Neural crest cell (in vitro differentiated cells): ENCODE measurements at places on chromosomes 13 and 19.
A peak's percentile ranks its signal among the peaks of the same experiment; 100 is the strongest.

DNA sequence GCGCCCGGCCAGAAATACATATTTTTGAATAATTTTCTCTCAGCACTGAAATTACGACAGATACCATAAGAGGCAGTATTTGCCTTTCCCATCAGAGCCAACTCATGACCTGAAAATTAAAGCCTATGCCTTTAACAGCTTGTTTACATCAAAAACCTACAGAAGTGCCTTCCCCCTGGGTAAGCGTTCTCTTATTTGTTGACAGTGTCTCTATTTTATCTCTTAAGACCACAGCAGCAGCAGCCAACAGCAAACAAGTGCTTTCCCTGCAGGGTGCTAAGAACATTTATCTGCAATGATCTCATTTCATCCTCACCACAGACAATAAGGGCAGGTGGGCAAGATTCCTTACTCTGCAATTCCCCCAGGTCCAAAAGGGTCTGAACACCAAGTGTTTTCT, 6.0 kb downstream of the AKAP8L start:
- peaks cover 10% of the 10 kb centered on the region for H3K36me3 ChIP-seq
- DNase-seq = no peak
- H3K4me1 ChIP-seq = peaks cover 28% of the 10 kb centered on the region
- no peaks in the 10 kb centered on the region for H3K27me3 ChIP-seq
- H3K4me3 ChIP-seq = no peak overlapping the region

- no peak for DNase-seq
- H3K27ac ChIP-seq = no peak overlapping the region
- H3K27me3 ChIP-seq = no peaks in the 10 kb centered on the region
- no peaks in the 10 kb centered on the region for H3K36me3 ChIP-seq
These were observed 1175.8 kb upstream of the MIR17HG start for GRCh38 chr13:90171649-90172048.

- no peak for DNase-seq
- H3K27ac ChIP-seq = no peak overlapping the region
- H3K4me3 ChIP-seq = no peak overlapping the region
- no peaks in the 10 kb centered on the region for H3K4me1 ChIP-seq
- no peaks in the 10 kb centered on the region for H3K27me3 ChIP-seq
These were observed 1921.9 kb downstream of the OLFM4 start for GRCh38 chr13:54950546-54950945.

- H3K27me3 ChIP-seq = peaks cover 64% of the 10 kb centered on the region
- no peak overlapping the region for H3K27ac ChIP-seq
- H3K36me3 ChIP-seq = no peaks in the 10 kb centered on the region
These were observed 12.3 kb upstream of the ZNF283 start for GRCh38 chr19:43814663-43815352.

GRCh38 chr13:112760435-112760834, 70.6 kb downstream of the ATP11A start:
- no peak for DNase-seq
- no peak overlapping the region for H3K27ac ChIP-seq
- peaks cover 9% of the 10 kb centered on the region for H3K36me3 ChIP-seq
- H3K4me1 ChIP-seq = peaks cover 55% of the 10 kb centered on the region
- H3K27me3 ChIP-seq = no peaks in the 10 kb centered on the region

GRCh38 chr19:40433391-40434216, 7.8 kb upstream of the SERTAD1 start:
- H3K27ac ChIP-seq = peak overlapping the region; percentile 99
- peak; percentile 50 for DNase-seq
- no peaks in the 10 kb centered on the region for H3K36me3 ChIP-seq
- H3K4me1 ChIP-seq = peaks cover 12% of the 10 kb centered on the region
- peak overlapping the region; percentile 87 for H3K4me3 ChIP-seq

DNA sequence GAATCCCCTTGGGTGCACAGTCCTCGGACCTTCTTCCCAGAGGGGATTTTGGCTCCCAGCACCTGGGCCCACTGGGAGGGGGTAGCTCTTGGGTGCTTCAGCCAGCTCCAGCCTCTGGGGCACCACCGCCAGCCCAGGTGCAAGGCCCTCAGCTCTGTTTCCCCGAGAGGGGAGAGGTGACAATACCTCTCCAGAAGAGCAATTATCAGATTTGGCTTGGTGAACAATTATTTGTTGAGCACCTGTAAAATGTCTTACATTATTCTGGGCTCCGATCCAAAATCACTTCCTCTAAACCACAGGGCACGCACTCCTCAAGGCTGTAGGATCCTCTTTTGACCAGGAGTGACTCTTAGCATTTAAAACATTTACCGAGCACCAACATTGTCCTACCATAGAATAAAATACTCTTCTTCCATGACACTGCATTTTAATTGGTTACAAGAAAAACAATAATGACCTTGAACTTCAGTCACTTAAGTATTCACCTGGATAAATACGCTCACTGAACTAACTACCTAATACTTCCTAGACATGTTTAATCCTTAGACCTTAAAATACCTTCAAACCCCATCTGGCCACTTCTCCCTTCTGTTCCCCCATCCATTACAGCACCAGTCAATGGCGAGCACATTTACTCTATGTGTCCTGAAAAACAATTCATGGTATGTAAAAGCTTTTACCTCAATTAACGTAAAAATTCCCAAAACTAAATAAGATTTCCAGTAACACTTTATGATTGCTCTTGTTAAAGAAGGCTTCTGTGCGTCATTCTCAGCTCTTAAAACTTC, 54.8 kb downstream of the ABCC4 start:
- H3K36me3 ChIP-seq = peaks cover 2% of the 10 kb centered on the region
- DNase-seq = no peak
- no peaks in the 10 kb centered on the region for H3K4me1 ChIP-seq

DNA sequence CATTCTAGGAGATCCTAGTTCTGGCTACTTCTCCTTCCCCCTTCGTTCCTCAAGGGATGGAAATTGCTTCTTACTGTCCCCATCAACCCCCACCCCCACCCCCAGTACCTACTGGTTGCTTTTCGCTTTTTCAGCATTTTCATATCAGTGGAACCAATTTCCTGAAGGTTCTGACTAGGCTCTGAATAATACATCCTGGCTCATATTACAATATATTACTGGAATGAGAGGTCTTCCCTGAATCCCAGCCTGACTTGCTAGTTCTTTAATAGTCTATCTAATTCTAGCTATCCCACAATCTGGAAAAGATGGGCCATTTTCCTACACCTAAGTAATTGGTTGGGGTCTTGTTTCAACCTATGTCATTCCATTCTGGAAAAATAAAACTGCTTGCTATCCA, 207.4 kb downstream of the COG6 start:
- no peak for DNase-seq
- no peak overlapping the region for H3K27ac ChIP-seq
- no peaks in the 10 kb centered on the region for H3K27me3 ChIP-seq
- no peaks in the 10 kb centered on the region for H3K36me3 ChIP-seq
- no peak overlapping the region for H3K4me3 ChIP-seq
- H3K4me1 ChIP-seq = no peaks in the 10 kb centered on the region

GRCh38 chr13:110562696-110563462, 1.4 kb upstream of the RAB20 start:
- no peaks in the 10 kb centered on the region for H3K36me3 ChIP-seq
- peaks cover 62% of the 10 kb centered on the region for H3K27me3 ChIP-seq
- H3K4me3 ChIP-seq = peak overlapping the region; percentile 56
- peaks cover 9% of the 10 kb centered on the region for H3K4me1 ChIP-seq
